ENCODE measurements at places on chromosomes 11 and 22.

GRCh38 chr11:86040919-86041850 lies 27.7 kb downstream of the PICALM start:
- H3K4me1 ChIP-seq: peaks cover 43% of the 10 kb centered on the region
- DNase-seq: no peak
- H3K27me3 ChIP-seq: no peaks in the 10 kb centered on the region
- peak overlapping the region; percentile 23 for H3K4me3 ChIP-seq

- H3K36me3 ChIP-seq: no peaks in the 10 kb centered on the region
- H3K27ac ChIP-seq: no peak overlapping the region
- DNase-seq: no peak
- H3K4me3 ChIP-seq: no peak overlapping the region
Observed at GRCh38 chr22:40560551-40560950, 76.0 kb downstream of the MRTFA start.

DNA sequence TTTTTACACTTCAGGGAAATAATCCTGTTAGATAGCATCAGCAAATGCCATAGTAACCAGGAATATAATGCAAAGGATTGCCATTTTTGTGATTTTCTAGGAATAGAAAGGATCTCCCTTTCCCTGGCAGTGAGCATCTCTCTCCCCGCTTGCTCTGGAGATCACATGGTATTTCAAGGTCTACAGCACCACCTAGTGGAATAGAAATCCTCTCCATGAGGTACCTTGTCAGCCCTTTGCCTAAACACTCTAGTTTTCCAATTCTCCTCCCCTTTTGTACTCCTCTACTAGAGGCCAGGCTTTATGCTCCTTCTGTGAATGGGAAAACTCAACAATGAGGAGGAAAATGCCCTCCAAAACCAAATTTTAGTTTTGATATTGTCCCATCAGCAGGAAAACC lies 78.4 kb downstream of the XRRA1 start:
- H3K27me3 ChIP-seq: no peaks in the 10 kb centered on the region
- peaks cover 48% of the 10 kb centered on the region for H3K36me3 ChIP-seq
- DNase-seq: no peak

GRCh38 chr11:70305501-70305900 lies 35.0 kb downstream of the PPFIA1 start:
- no peaks in the 10 kb centered on the region for H3K36me3 ChIP-seq
- H3K4me1 ChIP-seq: peaks cover 19% of the 10 kb centered on the region
- H3K27ac ChIP-seq: no peak overlapping the region
- DNase-seq: no peak
- H3K27me3 ChIP-seq: no peaks in the 10 kb centered on the region

All from sigmoid colon (tissue), 7 donors.